ENCODE measurements at places on chromosomes 3 and 15. TPM values are rescaled to one million over a fixed set of nuclear protein-coding genes. Genes with fewer than 3 reads are reported as not detected.

Gene PEAK1
- 34.4 TPM for polyA plus RNA-seq

Gene RBP2
- not detected for polyA plus RNA-seq

Gene ACTL6A
- polyA plus RNA-seq: 43.2 TPM

Gene DAZL
- not detected for polyA plus RNA-seq

Gene HEG1
- polyA plus RNA-seq: 31.1 TPM

Gene KLF15
- 2.0 TPM for polyA plus RNA-seq

Gene CIDEC
- 0.31 TPM for polyA plus RNA-seq

Gene RARB
- 15.6 TPM for polyA plus RNA-seq

Gene ATOSA
- 20.5 TPM for polyA plus RNA-seq

Gene REC114
- polyA plus RNA-seq: not detected

Gene PXYLP1
- polyA plus RNA-seq: 26.6 TPM

Gene MEX3B
- polyA plus RNA-seq: 22.3 TPM

Gene PRRT3
- polyA plus RNA-seq: 1.8 TPM

Gene SKOR1
- 0.28 TPM for polyA plus RNA-seq

Gene EFCAB12
- 0.37 TPM for polyA plus RNA-seq

Gene KBTBD8
- 4.7 TPM for polyA plus RNA-seq

Gene CYP1A2
- polyA plus RNA-seq: not detected

Gene ATRIP
- 8.7 TPM for polyA plus RNA-seq

Gene COMMD2
- polyA plus RNA-seq: 42.8 TPM

Gene ITPKA
- 0.23 TPM for polyA plus RNA-seq

Gene ESYT3
- 10.4 TPM for polyA plus RNA-seq

Gene CFAP100
- polyA plus RNA-seq: not detected

Gene CLDN18
- polyA plus RNA-seq: 0.69 TPM

Gene GOLGA8J
- 0.51 TPM for polyA plus RNA-seq

Gene HLTF
- 32.1 TPM for polyA plus RNA-seq

Gene MAP1A
- polyA plus RNA-seq: 37.3 TPM
